Activated naive CD4-positive, alpha-beta T cell treated with anti-CD3 and anti-CD28 coated beads, Interleukin-2, amount 10 ng/mL, durations not matched to agents 7 days and 5 days (primary cell): ENCODE measurements at places on chromosomes 2 and 18.

DNA sequence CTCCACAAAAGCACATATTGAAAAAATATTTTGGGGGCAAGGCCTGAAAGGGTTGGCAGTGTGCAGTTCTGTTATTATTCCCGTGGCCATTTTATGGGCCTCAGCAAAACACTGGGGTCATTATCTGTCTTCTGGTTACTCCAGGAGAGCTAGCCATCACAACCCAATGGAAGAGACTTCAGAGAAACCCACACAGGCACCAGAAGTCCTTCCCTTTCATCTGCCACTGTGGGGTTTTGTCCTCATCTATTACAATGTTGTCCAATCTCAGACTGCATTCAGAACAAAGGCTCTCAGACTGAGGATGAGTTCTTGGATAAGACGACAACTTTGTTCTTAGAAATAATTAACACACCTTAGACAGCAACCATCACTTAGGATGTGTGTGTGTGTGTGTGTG, 98.4 kb downstream of the PIEZO2 start:
- no peak for DNase-seq

GRCh38 chr2:126723281-126723815, 67.4 kb downstream of the GYPC start:
- no peak for DNase-seq

DNA sequence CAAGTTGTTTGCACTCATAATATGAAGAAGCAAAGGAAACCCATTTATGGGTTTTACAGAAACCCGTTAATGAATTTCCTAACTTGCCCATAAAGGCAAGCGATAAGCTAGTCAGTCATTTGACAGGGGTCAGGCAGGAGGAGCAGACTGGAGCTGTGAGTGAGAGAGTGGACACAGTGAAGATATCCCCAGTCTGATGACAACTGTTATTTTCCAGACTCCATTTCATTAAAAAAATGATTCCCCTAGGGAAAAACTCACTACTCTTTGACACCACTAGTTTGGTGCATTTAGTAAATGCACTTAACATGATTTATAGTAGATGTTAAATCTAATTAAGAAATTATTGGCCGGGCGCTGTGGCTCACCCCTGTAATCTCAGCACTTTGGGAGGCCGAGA, 80.8 kb downstream of the TGIF1 start:
- DNase-seq = no peak

DNA sequence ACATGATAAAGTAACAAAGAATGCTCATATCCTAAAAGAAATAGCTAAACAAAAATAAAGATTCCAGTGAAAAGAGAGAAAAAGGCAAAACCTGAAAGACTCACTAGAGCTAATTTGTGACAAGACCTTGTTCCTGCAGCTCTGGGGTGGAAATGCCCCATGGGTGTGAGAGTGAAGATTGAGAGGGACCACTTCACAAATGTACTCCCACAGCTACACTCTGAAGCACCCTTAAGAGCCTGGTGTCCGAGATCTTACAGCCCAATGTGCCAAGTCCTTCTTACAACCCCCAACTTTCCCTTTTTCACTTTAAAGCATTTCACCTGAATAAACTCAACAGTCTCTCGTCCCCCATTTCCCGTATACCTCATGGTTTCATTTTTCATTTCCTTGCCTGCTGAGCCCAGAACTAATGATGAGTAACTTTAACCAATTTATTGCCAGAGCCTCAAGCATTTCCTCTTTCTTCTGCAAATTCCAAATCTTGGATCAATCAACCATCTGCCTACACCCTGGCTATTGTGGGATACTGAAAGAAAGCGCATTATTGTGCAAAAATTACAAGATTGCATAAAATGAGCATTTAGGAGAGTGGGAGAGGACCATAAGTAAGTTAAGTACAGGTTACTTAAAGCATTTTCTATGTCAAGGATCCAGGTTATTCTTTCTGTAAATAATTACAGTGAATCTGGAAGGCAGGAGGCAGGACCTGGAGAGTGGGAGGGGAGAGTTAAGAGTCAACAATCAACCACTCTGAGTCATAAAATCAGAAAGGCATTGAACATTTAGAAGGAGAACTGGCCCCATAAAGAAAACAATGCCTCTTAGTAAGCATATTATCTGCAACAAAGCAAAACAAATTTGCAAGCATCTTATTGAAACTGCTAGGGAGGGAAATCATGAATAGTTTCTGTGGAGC, 804.4 kb upstream of the CELF4 start:
- DNase-seq = no peak

DNA sequence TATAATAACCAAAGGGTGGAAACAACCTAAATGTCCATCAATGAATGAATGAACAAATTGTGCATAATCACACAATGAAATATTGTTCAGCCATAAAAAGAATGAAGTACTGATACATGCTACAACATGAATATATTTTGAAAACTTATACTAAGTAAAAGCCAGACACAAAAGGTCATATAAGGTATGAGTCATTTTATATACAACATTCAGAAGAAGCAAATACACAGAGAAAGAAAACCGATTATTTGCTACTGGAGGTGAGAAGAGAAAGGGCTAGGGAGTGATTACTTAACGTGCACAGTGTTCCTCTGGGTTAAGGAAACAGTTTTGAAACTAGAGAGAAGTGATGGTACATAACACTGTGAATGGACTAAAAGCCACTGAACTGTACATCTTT, 105.3 kb downstream of the GORASP2 start:
- no peak for DNase-seq

DNA sequence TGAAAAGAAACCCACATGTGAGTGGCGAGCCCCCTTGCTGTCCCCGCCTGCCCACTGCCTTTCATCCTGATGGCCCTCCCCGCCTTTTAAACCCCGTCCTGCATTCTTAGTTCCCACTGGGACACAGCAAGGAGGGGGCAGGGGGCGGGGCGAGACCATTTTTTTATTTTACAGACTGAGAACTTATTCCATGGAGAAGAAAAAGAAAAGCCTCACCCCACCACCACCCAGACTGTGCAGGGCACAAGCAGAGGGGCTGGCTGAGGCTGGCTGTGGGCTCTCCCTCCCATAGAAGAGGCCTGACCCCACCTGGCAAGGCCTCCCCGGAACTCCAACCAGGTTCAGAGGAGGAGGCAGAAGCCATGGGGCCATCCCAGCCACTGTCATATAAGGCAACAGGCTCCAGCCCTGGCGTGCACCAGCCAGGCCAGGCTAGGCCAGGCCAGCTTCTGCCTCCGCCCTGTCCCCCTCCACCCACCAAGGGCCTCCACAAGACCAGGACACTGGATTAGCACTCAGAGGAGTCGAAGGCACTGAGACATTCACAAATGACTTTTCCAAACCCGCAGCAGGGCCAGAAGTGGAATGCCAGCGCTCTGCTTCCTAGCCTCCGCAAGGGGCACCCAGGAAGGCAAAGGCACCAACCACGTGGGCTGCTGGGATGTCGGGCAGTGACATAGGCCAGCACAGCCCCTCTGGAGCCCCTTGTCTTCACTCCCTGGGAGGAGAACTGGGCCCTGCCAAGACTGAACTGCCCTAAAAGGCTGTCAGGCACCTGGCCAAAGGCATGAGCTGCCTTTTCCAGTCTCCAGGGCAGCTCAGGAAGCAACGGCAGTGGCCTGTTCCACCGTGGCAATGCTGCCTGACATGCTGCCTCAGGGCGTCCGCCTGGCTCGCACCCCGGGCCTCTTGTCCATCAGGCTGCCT, 37.5 kb upstream of the SEMA4C start:
- DNase-seq = no peak

DNA sequence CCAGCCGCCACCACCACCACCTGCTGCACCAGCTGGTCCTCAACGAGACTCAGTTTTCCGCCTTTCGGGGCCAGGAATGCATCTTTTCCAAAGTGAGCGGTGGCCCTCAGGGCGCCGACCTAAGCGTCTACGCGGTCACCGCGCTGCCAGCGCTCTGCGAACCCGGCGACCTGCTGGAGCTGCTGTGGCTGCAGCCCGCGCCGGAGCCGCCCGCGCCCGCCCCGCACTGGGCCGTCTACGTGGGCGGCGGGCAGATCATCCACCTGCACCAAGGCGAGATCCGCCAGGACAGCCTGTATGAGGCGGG, 1.6 kb downstream of the LRATD1 start:
- no peak for DNase-seq

- DNase-seq = peak; percentile 19
Observed at GRCh38 chr2:97716695-97717612, 3.6 kb downstream of the ZAP70 start.

DNA sequence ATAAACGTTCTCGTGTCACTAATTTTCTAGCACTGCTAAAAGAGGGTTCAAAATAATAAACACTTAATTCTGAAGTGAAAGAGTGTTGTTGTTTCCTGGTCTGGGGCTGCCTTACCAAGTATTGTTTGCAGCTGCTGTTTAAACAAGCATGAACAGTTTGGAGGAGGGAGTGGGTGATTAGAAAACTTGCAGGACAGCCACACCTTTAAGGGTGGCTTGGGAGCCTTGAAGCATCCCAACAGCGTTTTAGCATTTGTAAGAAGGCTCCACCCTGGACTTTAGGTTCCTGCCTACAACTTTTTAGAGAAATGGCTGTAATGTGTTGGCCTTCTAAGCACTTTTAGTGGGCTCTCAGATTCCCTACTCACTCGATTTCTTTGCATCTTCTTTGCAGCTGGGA, 371.6 kb downstream of the TGIF1 start:
- DNase-seq = no peak

- no peak for DNase-seq
Observed at GRCh38 chr2:129443235-129443864, 536.1 kb upstream of the RAB6C start.
